GM12892 (cell line): ENCODE measurements at places on chromosomes 11 and 22.

DNA sequence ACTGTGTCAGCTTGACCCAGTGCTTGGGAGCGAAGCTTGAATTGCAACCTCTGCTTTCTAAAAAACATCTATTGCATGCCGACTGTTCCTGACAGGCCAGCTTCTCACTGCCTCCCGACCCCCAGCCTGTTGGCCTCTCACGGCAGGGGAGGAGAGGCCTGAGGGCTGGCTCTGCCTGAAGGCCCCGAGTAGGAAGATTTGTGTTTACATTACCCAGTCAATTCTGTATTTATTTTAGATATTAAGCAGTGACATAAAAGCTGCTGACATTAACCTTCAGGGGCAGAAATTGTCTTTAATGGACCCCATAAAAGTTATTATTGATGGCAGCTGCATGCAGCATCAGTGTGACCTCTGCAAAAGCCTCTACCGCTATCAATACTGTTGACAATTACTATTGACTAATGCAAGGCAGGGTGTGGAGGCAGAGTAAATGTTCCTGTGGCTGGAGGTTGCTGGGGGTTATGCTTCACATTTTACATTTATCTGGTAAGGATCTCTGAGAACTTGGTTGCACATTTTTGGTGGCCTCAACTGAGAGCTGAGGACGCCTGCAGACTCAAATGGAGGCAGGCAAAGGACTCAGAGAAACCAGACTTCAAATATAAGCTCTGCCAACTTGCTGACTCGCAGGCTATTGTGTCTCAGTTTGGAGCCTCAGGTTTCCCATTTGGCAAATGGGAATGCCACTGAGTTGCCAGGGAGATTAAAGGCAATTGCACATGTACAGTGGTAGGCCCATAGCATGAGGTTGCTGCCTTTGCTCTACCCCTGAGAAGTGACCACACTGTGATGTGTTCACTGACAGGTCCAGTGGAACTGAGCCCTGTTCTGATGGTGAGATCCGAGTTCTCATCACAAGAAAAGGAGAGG is 380.5 kb downstream of the TENM4 start:
- DNase-seq = no peak

DNA sequence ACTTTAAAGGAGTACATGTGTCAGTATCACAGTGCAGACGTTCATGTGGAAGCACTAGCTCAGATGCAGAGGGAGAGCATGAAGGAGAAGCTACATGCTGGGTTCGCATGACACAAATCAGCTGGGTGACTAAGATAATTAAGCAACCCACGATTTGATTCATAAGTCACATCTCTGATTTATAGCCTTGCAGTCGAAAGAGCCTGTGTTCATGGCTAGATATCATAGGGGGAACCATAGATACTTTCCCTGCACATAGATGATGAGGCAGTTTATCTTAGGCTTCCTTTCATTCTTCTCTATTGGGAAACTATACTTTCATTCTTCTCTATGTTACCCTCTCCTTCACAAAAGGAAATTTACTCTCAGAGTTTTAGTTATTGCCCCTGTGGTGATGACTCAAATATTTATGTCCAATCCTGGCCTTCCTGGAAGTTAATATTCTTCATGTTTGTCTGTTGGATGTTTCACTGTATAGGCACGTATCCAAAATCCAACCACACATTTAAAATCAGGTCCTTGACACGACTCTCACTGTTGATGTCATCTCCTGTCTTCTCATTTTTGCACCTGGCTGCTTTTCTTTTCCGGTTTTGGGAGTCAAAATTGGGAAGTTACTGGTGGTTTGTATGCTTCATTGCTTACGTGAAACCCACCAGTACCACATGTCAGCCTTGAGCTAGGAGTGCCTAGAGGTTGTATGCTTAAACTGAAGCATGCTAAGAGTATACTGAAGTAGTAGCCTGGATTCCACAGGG is 56.3 kb upstream of the SLC5A12 start:
- no peak for DNase-seq

DNA sequence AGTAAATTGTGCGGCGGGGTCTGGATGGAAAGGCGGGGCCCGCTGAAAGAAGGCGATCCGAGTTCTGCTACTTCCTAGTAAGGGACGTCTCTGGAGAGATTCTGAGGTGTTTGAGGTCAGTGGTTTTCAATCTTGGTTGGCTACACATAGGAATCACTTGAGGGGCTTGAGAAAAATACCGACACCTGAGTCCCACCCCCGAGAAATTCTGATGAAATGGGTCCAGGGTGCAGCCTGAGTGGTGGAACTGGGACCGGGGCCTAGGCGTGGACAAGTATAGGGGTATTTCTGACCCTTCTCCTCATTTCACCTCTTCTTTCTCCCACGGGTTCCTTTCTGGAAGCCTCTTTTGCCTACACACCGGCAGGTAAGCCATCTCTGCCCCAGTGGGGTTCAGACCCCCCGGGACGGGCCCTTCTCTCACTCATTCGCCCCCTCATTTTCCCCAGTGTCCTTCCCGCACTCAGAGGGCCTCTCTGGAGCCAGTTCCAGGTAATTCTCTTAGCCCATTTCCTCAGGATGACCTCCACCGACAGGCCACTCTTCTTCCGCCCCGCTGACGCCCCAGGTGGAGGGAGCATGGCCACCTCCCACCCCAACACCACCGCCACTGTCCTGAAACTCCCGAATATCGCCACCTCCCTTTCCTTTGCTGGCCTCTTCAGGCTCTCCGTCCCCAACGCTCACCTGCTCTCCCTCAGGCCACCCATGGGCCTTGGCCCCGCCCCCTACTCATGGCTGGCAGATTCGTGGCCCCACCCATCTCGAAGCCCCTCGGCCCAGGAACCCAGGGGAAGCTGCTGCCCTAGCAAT is 11.8 kb downstream of the ROBO3 start:
- DNase-seq = no peak

DNA sequence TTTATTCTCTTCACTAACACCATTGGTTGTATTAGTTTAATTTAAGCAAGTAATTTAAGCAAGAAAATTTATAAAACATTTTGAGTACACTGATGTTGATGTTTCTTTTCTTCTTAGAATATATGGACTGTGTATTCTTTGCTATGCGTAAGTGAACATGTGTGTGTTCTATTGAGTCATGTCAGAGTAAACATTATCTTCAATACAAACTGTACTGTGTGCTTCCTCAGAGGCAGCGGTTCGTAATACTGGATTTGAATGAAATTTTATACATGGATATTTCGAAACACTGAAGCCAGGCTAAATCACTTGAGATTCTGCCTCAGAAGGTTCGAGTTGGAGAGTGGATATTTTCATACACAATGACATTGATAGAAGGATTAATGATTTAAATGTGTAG is 452.6 kb downstream of the LUZP2 start:
- DNase-seq = no peak
